PC-3 (cell line): ENCODE measurements at places on chromosomes 3 and 15.

DNA sequence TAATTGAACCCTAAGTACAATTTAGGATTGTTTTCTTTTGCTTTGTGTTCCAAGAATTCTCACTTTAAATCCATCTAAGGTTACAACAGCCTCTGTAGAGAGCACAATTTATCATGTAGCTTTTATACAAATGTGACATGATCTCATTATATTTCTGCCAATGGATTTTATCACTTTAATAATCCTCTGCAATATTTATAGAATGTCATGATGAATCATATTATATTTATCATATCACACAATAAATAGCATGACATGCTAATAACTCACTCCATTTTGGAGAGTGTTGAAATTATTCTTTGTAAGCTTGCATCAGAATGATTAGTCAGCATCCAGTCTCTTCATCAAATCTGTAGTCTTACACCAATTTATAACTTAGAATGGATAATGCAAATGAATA is 280.6 kb upstream of the ZNF717 start:
- no peaks in the 10 kb centered on the region for H3K36me3 ChIP-seq
- H3K27ac ChIP-seq, result no peak overlapping the region
- no peak overlapping the region for H3K4me3 ChIP-seq
- DNase-seq, result peak; percentile 76

- no peak overlapping the region for H3K4me3 ChIP-seq
- no peak for DNase-seq
- H3K4me1 ChIP-seq, result no peaks in the 10 kb centered on the region
- no peak overlapping the region for H3K27ac ChIP-seq
Observed at GRCh38 chr3:149777414-149778214, 14.7 kb downstream of the ANKUB1 start.

DNA sequence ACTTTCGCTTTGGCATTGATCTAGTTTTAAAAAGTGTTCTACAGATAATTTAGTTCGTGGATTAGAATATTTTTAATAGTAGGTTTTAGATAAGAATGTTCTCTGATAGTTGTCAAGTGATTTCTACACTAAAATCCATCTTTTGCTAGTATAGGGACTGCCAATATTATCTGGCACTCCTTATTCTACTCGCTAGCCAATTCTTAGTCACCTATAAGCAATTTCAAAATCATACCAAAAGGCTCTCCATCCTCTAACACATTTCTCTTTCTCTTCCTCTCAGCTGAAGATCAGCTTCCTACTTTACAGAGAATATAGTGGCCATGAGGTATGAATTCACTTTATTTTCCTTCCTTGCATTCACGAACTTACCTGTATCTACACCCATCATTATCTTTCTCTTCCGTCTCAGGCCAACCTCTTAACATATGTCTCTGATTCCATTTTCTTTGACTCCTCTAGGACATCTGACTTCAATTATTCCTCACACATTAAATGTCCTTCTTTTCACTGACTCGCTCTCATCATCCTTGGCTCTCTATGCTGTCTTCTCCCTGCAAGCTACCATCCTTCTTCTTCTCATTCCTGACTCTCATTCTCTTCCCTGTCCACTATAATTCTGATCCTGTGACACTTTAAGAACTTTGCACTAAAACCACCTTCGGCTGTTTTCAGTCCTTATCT is 35.5 kb downstream of the C3orf80 start:
- H3K27ac ChIP-seq, result no peak overlapping the region
- no peaks in the 10 kb centered on the region for H3K36me3 ChIP-seq
- DNase-seq, result no peak
- no peaks in the 10 kb centered on the region; the same call in 1 of the 2 replicates for H3K4me1 ChIP-seq
- no peaks in the 10 kb centered on the region for H3K27me3 ChIP-seq

DNA sequence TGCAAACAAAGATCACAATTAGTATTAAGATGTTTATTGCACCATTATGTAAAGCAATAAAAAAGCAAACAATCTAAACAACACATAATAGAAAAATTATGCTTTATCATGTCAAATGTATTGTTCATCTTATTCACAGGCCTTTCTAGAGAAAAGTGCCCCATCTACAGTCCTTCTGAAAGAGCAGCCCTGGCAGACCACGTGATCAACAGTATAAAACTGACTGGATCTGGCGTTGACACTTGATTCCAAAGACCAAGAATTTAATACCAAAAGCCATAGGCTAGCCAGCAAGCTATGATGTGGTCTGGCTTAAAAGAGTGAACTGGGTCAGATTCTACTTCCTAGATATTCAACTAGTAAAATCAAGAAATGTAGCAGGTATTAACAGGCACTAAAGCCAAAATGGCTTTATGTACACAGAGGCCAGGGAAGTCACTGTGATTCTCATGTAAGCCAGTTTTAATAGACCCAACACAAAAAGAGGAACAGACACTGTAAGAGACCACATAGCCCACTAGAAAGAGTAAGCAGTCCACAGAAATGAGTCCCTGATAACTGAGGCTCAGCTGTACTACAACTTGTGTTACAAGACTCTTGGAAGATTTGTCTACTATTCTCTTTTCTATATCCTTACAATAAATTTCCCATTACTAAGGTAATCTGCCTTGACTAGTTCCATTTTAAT is 32.5 kb downstream of the DMXL2 start:
- H3K36me3 ChIP-seq, result no peaks in the 10 kb centered on the region
- H3K4me1 ChIP-seq, result no peaks in the 10 kb centered on the region
- DNase-seq, result no peak
- H3K27me3 ChIP-seq, result no peaks in the 10 kb centered on the region
- no peak overlapping the region for H3K4me3 ChIP-seq

GRCh38 chr3:61772456-61772855 is 211.1 kb downstream of the PTPRG start:
- H3K36me3 ChIP-seq, result no peaks in the 10 kb centered on the region
- H3K27ac ChIP-seq, result no peak overlapping the region
- H3K4me1 ChIP-seq, result no peaks in the 10 kb centered on the region

DNA sequence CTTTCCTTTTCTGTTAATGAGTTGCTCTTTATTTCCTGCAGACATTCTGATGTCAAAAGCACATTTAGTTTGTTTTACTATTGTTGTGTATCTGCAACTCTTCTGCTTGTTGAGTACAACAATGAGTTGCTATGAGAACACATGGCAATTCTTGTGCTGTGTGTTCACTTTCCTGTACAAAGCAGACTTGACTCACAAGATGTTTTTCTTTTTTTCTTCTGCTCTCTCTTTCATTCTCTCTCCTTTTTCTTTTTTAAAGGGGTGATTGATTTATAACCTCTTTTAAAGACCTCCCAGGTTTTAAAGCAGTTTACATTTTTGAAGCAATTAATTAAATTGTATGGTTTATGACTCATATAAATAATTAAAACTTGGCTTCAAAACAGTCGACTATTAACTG is 31.6 kb upstream of the ABHD10 start:
- no peak for DNase-seq
- peaks cover 61% of the 10 kb centered on the region for H3K36me3 ChIP-seq
- no peak overlapping the region for H3K4me3 ChIP-seq
- H3K27me3 ChIP-seq, result no peaks in the 10 kb centered on the region
- no peak overlapping the region for H3K27ac ChIP-seq

DNA sequence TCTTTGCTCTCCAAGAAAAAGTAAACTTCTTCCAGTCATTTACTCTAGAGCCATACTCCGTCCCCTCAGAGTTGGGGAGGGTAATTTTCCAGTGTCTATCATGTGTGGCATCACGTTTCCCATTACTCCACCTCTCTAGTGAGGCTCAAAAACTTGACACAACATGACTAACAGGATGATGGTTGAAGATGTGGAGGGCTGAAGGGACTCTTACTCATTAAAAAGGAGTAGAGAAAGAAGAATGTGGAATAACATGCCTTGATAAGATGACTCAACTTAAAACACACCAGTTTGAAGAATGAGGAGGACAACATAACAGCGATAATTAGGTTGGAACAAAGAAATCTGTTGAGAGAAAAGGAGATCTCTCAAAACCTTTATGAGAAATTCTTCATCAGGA is 894.3 kb downstream of the OTOL1 start:
- peak overlapping the region; percentile 45 for H3K4me3 ChIP-seq
- no peaks in the 10 kb centered on the region for H3K36me3 ChIP-seq
- no peaks in the 10 kb centered on the region for H3K27me3 ChIP-seq
- peak overlapping the region; percentile 95 for H3K27ac ChIP-seq
- H3K4me1 ChIP-seq, result peaks cover 25% of the 10 kb centered on the region

- H3K27ac ChIP-seq, result no peak overlapping the region
- H3K4me1 ChIP-seq, result peaks cover 6% of the 10 kb centered on the region; the same call in 1 of the 2 replicates
- no peak overlapping the region for H3K4me3 ChIP-seq
Observed at GRCh38 chr3:124775877-124776276, 45.6 kb downstream of the UMPS start.

DNA sequence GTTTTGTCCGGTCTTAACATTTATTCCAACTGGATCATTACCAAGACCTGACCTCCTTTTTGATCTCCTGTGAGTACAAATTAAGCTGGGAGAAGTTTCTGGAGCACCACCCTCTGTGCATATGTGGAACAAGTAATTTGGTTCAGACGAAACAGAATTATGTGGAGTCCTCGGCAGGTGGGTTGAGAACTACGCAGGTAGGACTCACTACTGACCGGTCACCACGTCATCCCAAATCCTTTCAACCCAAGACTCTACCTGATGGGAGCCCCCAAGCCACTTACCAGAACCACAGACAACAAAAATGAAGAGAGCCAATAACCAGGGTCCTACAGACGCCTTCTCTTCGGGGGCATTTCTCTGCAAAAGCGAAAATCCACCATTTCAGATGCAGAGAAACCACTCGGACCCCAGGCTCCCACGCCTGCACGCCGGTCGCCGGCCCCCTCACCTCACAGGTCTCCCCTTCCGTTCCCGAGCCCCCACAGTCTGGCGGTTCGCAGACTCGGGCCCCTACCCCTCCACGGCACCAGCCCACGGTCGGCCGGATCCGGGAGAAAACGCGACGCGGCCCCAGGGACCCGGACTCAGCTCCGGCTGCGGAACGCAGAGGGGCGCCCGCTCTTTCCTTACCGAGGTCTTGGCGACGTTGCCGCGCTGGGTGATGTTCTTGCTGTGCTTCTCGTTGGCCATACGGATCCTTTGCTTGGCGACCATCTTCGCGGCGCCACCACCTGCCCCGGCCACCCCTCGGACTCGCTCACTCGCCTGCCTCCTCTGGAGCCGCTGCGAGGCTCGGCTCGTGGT is 674 bp downstream of the SERP1 start:
- peak overlapping the region; percentile 73 for H3K27ac ChIP-seq
- H3K36me3 ChIP-seq, result peaks cover 33% of the 10 kb centered on the region
- peaks cover 33% of the 10 kb centered on the region for H3K4me1 ChIP-seq
- H3K27me3 ChIP-seq, result no peaks in the 10 kb centered on the region

- H3K36me3 ChIP-seq, result no peaks in the 10 kb centered on the region
- H3K27ac ChIP-seq, result no peak overlapping the region
- H3K4me3 ChIP-seq, result no peak overlapping the region
- no peak for DNase-seq
Observed at GRCh38 chr3:67550541-67550940, 103.9 kb downstream of the SUCLG2 start.

GRCh38 chr3:43921056-43921648 is 230.4 kb downstream of the ABHD5 start:
- H3K27ac ChIP-seq, result no peak overlapping the region
- no peaks in the 10 kb centered on the region for H3K27me3 ChIP-seq
- peaks cover 10% of the 10 kb centered on the region for H3K4me1 ChIP-seq
- no peaks in the 10 kb centered on the region for H3K36me3 ChIP-seq

DNA sequence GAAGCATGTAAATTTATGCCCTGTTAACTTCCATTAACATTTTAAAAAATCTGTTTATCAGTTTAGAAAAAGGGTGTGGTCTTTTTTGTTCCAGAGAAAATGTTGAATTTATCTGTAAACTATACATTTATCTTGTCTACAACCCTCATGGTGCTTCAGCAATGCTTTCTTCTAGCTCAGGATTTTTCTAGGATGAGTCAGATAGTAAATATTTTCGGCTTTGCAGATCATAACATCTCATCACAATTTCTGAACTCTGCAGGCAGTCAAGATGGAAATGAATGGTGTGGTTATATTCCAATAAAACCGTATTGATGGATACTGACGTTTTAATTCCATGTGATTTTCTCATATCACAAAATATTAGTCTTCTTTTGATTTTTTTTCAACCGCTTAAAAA is 70.5 kb upstream of the FOXB1 start:
- H3K4me1 ChIP-seq, result no peaks in the 10 kb centered on the region
- H3K27me3 ChIP-seq, result peaks cover 48% of the 10 kb centered on the region
- H3K27ac ChIP-seq, result no peak overlapping the region
- no peaks in the 10 kb centered on the region for H3K36me3 ChIP-seq
- H3K4me3 ChIP-seq, result no peak overlapping the region
